GM12891 (cell line): ENCODE measurements at places on chromosomes 11 and 22.

DNA sequence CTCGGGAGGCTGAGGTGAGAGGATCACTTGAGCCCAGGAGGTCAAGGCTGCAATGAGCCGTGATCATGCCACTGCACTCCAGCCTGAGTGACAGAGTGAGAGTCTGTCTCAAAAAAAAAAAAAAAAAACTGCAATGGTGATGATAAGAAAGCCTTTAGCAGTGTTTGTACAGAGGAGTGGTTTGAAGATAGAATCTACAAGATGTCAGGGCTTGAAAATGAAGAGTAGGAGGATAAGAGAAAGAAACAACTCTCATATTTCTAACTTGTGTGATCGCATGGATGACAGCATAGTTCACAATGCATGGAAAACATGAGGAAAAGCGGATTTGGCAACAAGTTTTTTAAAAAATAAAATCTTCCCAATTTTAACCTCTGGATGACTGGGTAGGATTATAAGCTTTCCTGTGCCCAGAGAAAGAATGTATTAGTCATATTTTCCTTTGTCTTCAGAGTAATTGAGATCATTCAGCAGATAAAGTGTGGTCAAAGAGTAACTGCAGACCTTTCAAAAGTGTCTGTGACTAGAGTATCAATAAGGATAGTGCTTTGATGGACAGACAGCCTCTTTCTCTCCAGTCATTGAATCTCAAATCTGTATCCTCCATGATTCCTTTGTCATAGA, 328.1 kb downstream of the CASP12 start:
- DNase-seq = no peak

- no peak for DNase-seq
Measured at GRCh38 chr11:69830086-69830485, 10.9 kb upstream of the FGF3 start.

DNA sequence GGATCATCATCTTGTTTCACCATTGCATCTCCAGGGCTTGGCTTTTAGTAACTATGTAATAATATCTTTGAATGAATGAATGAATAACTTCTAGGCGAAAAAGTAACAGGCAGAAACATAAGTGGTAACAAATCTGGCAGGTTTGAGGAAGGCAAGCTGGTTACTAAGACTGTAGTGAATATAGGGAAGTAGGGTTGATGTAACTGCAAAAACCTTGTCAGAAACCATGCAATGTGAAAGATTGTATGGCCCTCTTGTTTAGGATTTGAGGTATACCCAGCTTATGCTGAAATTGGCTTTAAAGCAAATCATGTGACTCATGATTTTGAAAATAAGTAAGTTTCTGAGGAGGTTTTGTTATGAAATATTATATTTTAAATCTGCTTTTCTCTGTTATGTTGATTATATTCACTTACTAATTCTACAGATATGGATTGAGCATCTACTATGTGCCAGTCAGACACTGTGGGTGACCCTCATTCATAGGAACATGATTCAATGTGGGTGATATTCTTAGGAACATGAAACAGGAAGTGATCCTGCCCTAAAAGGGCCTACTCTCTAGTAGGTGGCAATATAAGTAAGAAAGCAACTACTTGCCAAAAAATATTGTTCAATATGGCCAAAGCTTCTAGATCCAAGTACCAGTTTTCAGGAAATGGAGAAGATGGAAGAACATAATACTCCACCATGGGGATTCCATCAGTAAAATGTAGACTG, 115.5 kb upstream of the CCDC90B start:
- no peak for DNase-seq

DNA sequence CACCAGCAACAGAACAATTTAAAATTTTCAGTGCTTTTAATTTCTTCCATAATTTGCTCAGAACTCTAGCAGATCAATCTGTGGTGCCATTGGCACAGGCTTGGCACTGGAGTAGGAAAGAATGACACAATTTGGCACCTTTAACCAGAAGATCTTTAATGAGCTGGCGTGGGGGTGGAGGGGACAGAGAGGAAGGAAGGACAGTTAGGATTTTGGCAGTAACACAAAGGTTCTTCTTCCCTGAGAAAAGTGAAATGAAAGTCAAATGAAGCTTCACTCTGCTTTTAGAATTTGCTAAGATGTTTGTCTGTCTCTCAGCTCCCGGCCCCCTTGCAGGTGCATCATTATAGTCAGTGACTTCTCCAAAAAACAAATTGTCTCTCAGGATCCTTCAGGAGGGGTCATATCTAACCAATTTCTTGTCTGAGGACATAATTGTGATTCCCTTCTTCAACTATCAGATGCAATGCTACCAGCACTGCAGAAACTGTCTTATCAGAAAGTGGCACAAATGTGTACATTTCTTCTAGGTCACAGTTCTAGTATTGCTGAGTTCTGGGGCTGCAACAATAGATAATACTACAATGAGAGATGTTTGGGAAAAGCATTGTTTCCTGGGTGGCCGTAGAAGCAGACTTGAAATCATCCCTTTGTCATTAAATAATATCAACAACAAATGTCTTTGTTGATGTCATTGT, 66.8 kb downstream of the CSTPP1 start:
- DNase-seq = no peak
